ENCODE measurements at places on chromosomes 7 and 10.

- DNase-seq, result no peak
Measured at GRCh38 chr10:5508161-5508604, 8.8 kb upstream of the CALML5 start.

DNA sequence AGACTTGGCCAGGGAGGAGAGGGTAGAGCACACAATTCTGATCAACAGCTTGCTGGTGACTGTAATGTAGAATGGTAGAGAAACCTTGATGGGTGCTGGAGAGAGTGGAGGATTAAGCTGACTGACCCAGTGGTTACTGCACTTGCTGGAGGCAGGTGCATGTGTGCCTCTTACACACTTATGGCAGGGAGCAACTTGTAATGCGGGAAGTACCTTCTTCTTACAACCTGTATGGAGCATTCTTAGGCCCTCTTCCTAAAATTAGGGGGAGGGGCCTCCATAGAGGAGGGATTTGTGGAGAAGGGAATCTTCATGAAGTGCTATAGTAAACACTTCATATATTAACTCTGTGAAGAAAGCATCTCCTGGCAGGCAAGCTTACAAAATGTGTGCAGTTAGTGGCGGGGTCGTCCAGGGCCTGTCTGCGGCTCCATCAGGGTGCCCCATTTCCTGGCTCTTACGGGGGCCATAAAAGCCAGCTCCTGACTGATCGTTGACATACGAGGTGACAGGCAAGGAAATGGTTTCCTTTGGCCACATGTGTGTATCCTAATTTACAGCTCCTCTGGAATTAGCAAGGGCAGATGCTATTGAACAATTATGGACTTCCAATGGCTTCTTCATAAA lies 113.5 kb downstream of the RTKN2 start:
- no peak for DNase-seq

- no peak for DNase-seq
Measured at GRCh38 chr10:55104738-55105137, 303.7 kb upstream of the PCDH15 start.

- no peak for DNase-seq
Measured at GRCh38 chr10:3548702-3549101, 236.3 kb downstream of the KLF6 start.

DNA sequence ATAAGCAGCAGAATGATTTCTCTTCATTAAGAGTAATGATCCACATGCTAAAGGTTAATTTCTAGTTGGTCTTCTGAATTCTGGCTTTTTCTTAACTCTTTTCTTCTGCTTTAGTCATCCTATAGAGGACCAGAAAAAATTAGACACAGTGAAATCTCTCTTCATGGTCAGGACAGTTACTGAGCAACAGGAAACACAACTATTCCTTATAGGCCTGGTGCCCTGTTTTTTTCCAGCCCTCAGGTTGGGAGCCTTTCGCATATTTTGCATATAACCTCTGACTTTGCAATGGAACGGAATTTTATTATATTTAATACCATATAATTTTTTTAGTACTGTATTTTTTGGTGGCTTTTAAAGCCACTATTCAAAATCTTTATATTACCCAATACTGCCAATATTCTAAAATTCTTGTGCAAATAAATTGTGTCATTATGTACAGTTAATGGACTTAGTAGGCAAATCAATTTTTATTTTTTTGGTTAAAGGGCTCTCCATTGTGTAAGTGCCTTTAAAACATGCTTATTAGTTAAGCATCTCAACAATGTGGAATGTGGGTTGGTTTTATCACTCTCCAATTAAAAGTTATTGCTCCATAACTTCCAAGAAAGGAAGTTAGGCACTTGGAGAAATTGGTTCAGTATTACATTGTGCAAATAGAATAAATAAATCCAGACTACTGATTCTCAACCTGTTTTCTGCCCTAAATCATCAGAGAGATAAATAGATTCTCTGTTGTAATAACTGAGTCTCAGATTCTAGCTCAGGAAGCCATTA lies 22.5 kb downstream of the ARL4A start:
- no peak for DNase-seq

GRCh38 chr10:110730345-110731050 lies 86.4 kb downstream of the RBM20 start:
- DNase-seq, result no peak
